DMS79 (cell line): ENCODE measurements at places on chromosomes 5 and 9.

DNA sequence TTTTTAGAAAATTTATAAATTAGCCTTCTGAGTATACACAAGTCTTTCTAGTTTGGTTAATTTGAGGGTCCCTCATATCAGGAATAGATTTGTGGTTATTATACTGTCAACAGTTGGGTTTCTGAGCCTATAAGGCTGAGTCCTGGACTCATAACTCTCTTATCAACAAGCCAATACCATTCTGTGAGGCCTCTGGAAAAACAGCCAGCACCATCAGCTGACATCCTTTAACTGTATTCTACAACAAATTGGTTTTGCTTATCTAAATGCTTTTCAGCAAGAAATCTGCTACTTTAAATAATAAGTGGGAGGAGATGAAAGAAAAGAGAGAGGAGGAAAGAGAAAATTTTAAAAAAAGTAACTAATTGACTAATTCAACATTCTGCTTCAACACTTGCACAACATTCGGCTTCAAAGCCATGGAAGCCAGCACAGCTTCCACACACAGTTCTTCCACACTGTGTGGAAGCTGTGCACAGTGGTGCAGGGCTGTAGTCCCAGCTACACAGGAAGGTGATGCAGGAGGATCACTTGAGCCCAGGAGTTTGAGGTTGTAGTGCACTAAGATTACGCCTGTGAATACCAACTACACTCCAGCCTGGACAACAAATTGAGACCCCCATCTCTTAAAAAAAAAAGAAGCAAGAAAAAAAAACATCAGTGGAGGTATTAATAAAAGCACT, 84.5 kb downstream of the UBAP2 start:
- DNase-seq, result no peak

DNA sequence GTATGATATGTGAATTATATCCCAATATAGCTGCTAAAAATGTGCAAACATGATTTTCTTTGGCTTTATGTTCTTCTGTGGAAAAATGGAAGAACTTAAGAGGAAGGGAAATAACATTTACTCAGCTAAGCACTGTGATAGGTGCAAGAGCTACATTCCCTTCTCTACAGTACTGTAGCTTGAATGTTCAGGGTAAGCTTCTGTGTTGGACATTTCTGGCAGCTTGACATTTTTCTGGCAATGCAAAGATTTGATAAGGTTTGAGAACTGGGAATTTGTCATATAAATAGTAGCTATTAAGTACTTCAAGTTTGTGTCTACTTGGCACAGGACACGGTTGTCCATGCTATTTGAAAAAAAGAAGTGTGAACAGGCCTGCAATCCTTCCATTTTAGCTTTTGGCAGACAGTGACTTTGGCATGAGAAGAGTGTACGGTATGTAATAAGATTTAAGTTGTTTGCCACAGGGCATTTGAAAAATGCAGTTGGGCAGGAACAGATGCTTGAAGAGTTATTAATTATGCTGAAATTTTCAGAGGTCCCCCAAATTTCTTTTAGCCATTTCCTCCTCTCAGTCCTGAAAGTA, 77.6 kb downstream of the KIF4B start:
- DNase-seq, result no peak

DNA sequence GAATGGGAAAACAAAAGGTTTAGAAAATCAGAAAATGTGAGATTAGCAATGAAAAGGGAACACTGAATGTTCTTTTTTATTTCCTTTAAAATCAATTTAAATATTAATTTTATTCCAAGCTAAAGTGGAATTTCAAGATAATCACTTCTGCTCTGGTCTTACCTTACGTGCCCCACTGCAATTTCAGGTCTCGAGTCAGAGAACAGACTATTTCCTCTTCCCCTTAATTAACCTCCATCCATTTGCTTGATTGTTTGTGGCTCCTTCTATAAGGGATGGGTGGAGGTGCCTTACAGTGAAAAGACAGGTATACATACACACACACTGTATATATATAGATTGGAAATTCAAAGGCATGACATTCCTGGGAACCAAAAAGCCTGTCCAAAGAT, 137.1 kb downstream of the SUSD1 start:
- DNase-seq, result no peak

GRCh38 chr5:174764309-174764708, 39.9 kb downstream of the MSX2 start:
- DNase-seq, result no peak
